ENCODE measurements at places on chromosomes 2 and 18. TPM values are rescaled to one million over a fixed set of nuclear protein-coding genes. Genes with fewer than 3 reads are reported as not detected.

DNA sequence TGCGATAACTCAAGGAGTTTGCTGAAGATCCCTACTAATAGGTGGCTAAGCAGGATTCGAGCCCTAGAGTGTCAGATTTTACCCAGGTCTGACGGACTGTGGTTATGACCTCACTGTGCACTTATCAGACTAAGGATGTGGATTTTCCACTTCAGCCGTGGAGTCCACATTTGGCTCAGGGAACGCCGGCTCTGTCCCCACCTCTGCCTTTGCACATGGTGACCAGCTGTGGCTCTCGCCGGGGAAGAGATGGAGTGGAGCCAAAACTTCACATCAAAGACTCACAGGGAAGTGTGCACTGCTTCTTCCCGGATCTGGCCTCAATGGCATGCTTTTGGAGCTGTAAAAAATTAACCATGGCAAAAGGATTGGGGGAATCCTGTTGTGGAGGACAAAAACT is 249.3 kb upstream of the APCDD1 start:
- no peak for DNase-seq

GRCh38 chr2:43333101-43333655 is 106.8 kb upstream of the ZFP36L2 start:
- DNase-seq: no peak

- DNase-seq: no peak
Observed at GRCh38 chr2:207477896-207478295, 51.9 kb upstream of the CREB1 start.

DNA sequence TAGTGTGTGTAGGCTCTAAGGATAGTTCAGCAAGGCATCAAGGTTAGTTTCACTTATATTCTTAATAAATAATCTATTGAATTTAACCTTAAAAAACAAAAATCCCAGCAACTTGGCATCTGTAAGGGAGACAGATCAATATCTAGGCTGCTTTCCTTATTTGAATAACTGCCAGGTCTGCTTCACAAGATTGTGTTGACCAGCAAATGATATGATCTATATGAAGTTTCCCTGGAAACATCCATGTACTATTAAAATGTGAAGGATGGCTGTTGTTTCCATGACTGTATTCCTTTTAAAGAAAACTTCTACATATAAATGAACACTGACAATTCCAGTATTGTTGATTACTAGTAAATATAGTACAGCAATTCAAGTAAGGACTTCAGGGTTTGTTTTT is 109.4 kb downstream of the SPTBN1 start:
- no peak for DNase-seq

DNA sequence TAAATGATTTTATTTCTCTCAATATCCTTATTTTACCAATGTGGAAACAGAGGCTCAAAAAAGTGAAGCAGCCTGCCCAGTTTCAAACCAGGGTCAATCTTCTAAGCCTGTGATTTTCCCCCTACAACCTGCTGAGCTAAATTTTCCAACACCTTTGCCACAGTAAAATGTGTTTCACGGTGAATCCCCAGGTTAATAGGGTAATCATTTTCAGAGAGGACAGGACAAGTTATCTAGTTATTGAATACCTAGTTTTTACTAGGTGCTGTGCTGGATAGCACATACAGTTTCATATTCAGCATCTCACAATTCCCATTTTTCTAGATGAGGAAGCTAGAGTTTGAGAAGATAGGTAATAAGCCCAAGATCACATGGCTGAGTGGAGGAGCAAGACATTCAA is 236.6 kb downstream of the PTH2R start:
- DNase-seq: peak; percentile 5

DNA sequence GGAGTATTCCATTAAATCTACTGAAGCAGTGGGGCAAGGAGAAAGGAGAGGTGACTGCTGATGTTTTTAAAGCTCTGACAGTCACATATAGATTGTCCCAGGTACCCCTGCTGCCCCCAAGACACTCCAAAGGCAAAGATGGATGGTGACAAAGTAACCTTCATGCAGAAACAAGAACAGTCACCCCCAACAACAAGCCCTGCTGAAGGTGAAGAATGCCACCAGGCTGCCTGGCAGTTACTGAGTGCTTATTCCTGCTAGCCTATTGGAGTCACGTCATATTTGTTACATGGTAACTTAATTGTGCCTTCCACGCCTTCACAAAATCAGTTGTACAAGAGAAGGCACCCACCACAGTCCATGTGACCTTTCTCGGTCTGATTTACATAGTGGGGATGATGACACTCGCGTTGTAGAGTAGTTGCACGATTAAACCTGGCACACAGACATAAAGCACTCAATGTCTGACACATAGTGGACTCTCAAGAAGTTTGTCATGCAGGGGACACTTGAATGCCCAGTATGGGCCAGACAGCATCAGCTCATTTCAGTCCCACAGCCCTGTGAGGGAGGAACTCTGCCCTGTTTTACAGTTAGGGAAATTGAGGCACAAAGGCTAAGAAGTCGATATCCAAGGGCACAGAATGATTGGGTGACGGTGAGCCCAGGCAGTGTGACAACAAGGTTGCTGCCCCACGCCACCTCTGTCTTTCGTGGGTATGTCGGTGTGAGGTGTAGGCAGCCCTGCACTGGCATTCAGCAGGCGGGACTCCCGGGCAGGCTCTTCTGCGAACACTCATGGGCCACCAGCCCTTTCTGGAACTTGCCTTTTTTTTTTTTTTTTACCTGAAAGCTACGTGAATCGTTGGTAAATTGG is 62.7 kb downstream of the ZCCHC2 start:
- no peak for DNase-seq

DNA sequence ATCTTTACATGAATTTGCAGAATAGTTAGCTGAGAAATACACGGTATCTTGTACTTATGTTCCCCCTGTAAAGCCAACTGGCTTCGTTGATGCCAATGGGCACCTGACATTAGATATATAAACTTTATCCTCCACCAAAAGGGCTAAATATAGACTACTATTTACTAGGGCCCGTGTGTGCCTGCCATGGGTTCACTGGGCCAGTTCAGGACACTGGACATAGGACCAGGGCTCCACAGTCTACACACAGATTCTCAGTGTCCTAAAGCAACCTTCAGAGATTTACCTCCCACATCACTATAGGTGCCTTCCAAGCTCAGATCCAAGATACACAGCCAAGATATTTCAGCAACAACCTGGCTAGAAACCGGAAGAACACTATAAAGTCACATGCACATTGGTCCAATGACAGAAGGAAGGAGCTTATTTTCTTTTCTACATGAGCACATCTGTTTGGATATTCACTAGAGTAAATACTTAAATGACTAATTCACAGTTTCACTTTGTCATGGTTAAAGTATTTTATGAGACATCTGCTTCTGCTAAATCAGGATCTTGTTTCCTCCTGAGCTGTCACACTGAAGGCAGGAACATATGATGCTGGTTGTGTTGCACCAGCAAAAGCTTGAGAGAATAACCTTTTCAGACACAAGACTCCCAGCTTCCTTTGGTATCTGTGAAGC is 95.1 kb downstream of the MYO5B start:
- DNase-seq: peak; percentile 34

GRCh38 chr2:54602736-54603322 is 120.6 kb upstream of the EML6 start:
- no peak for DNase-seq

DNA sequence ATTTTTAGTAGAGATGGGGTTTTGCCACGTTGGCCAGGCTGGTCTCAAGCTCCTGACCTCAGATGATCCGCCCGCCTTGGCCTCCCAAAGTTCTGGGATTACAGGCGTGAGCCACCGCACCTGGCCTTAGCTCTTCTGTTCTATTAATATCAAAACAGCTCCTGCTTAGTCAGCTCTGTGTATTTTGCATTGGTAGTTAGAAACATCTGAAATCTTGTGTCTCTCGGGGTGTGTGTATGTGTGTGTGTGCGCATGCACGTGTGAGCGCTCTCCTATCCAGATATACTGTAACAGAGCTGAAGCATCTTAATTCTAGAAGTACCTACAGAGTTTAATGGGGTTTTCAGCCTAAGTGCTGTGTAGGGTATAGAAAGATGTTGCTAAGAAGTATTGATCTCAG is 33.7 kb downstream of the SETBP1 start:
- DNase-seq: no peak

GRCh38 chr2:19675856-19676460 is 225.8 kb downstream of the TTC32 start:
- DNase-seq: no peak

DNA sequence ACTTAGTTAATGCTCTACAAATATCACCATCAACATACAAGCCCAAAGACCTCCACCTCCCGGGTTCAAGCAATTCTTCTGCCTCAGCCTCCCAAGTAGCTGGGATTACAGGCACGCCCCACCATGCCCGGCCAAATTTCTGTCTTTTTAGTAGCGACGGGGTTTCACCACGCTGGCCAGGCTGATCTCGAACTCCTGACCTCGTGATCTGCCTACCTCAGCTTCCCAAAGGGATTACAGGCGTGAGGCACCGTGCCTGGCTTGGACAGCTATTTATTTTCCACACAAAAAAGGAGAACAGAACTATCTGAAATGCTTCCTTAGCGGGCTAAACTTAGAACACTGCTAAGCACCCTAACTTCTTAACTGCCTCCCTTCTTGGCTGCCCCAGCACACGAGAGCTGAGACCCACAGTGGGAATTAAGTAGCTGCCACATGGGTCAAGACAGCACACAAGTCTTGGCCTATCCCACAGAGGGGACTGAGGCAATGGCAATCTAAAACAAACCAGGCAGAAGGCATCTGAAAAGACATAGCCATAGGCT is 24.8 kb downstream of the CYTIP start:
- DNase-seq: no peak

DNA sequence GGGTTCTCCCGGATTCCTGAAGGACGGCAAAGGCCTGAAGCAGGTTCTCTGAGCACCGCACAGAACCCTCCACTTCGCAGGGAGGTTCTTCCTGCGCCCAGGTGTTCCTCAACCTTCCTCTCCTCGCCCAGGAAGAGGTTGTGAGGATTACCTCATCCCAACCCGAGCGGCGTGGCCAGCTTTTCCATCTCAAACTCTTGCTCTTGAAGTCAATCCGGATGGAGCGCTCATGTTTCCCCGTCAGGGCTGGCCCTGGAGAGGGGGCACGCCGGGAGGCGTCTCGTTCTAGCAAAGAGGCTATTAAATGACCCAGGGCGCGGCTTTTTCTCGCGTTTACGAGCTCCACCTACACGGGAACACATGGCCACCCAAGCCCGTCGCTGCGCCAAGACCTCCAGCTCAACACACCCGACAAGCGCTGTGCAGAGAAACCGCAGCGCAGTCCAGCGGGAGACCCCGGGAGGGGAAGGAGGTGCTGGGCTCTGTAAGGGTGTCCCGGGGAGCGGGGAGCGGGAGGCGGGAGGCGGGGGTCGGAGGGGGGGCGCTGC is 540 bp upstream of the RAB10 start:
- DNase-seq: peak; percentile 90

GRCh38 chr2:82428251-82428650 is 2030.8 kb downstream of the SUCLG1 start:
- no peak for DNase-seq

GRCh38 chr2:234496835-234497593 is at the start of gene ARL4C:
Gene ARL4C, minus strand, starts transcription at chr2:234497081. Its CDS starts 495 bp downstream, at chr2:234496586.
- peak; percentile 83 for DNase-seq

DNA sequence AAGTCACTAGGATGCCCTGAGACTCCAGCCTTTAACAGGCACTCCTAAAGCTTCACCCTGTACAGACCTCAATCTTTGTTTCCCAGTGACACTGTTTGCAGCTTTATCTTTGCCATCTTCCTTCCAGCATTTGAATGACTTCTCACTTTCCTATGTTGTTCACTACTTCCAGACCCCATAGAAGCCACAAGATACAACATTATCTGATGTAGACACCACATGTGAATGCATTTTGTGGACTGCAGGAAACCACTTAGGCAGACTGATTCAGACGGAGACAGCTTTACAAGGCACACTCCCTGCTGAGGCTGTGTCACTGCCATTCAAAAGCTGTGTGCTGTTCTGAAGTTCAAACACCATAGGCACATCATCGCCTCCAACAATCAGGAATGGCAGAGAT is 67.3 kb upstream of the SPATS2L start:
- DNase-seq: no peak

DNA sequence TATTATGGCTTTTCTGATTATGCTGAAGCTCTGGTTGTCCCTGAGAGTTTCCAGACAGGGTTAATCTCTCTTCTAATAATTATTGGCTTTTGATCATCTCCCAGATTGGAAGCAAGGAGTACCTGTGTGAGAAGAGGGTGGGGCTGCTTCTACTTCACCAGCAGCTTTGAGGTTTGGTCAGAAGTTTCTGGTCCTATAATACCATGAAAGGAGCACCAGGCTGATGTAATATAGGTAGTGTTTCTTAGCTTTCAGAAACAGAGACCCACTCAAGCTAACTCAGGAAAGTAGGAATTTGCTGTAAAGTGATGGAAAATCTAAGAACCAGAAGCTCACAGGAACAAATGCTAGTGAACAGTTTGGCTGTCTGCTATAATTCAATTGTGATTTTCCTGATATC is 57.6 kb downstream of the SGPP2 start:
- no peak for DNase-seq

DNA sequence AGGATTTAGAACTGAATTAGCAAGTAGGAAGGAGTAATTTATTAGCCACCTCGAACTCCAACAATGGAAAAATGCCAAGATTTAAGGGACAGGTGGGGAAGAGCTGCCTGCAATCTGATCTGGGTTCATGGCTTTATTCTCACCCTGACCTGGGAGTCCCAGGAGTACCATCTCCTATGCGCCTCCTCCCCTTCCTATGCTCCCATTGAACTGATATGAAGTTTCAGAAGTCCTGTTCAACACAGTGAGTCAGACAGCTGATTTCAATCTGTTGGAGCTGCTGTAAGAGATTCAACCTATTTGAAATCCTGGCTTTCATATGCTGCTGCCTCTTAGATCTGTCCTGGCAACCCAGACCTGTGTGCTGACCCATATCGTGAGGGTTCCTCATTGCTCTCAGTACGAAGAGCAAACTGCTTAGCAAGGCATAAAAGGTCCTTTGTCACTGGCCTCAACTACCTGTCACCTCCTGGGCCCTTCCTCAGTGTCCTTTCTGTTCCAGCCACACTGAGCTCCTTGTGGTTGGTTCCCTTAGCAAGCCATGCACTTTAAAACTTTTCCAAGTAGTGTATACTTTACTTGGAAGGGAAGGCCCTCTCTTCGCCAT is 15.9 kb upstream of the CD28 start:
- DNase-seq: no peak

GRCh38 chr18:10353791-10354190 is 100.6 kb upstream of the APCDD1 start:
- no peak for DNase-seq

The ALK gene
- polyA plus RNA-seq: 0.36 TPM

The MAB21L4 gene
- polyA plus RNA-seq: 11.2 TPM

The ABCG8 gene
- 0.84 TPM for polyA plus RNA-seq

The TXNL1 gene
- polyA plus RNA-seq: 103 TPM

The ROCK2 gene
- polyA plus RNA-seq: 35.1 TPM
